ENCODE measurements at places on chromosomes 2 and 18. TPM values are rescaled to one million over a fixed set of nuclear protein-coding genes. Genes with fewer than 3 reads are reported as not detected.

The DPP10 gene
- not detected for total RNA-seq

DNA sequence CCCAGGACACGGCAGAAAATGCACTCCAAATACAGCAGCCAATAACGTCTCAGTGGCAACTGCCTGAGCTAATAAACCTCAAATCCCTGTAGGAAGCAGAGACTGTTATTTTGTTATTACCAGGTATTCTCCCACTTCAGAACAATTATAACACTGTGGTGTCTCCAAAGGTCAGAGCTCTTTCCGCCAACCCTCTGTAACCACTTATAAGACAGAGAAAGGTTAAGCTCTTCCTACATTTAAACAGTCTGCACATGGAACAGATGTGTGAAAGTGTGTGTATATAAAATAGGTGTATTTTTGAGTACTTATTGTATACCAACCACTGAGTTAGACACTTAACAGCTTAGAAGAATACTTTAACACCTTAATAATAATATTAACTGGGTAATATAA is 64.1 kb downstream of the FBXO15 start:
- no peak for DNase-seq

DNA sequence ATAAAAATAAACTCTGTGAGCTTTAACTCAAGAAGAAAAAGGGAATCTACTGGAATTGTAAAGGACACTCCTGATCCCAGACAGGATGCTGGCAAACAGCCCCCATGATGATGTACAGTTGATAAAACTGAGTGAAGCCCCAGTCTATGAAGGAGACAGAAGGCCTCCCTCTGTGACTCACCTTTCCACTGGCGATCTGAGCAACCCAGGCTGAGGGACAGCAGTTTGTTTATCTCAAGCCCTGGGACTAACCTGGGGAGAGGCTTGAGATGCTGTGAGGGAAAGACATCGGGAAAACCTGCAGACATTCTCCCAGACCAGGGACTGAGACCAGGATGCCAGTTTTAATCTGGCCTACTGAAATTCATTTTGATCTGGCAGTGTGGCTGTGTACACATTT is 104.5 kb upstream of the CDH2 start:
- DNase-seq, result no peak

- no peak for DNase-seq
These were observed 32.9 kb upstream of the ALK start for GRCh38 chr2:29954316-29954715.

The ZRANB3 gene
- total RNA-seq, result 7.9 TPM

The MCM6 gene
- total RNA-seq, result 48.1 TPM

The ABCG5 gene
- not detected for total RNA-seq

The EIF5B gene
- 53.5 TPM for total RNA-seq

DNA sequence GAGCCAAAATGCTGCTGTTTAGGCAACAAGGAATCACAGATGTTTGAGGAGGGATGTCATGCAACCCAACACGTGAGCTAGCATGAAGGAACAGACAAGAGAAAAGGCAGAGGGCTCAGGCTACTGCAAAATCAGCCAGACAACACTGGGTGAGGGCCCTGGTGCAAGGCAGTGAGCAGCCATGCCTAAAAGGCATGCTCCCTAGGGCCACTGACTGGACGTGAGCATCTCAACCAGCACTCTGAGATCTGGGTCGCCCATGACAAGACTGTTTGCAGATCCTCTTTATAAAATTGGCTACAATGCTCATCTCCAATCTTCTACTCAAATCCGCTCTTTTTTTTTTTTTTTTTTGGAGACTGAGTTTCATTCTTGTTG is 49.1 kb downstream of the KIAA2012 start:
- DNase-seq, result no peak

- DNase-seq, result no peak
These were observed 501.4 kb downstream of the CCDC85A start for GRCh38 chr2:56685205-56685604.

The ALK gene
- not detected for total RNA-seq

DNA sequence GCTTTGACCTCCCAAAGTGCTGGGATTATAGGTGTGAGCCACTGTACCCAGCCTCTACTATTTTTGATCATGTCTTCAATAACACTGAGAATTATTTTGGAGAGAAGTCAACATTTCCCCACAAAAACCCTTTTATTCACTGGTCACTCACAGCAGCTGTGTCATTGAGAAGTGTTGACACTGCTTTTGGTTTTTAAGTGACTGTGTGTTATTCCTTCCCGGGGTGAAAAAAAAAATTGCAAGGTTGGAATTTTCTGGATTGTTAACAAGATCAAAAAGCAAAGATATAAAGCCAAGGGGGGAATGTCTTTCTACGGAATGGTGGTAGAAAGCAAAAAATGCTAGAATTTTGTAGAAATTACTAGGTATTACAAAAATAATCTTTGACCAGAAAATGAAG is 61.5 kb downstream of the TANC1 start:
- DNase-seq, result peak; percentile 32

The DNER gene
- not detected for total RNA-seq

The TWIST2 gene
- 1.2 TPM for total RNA-seq
